ENCODE measurements at places on chromosomes 16 and 17.

DNA sequence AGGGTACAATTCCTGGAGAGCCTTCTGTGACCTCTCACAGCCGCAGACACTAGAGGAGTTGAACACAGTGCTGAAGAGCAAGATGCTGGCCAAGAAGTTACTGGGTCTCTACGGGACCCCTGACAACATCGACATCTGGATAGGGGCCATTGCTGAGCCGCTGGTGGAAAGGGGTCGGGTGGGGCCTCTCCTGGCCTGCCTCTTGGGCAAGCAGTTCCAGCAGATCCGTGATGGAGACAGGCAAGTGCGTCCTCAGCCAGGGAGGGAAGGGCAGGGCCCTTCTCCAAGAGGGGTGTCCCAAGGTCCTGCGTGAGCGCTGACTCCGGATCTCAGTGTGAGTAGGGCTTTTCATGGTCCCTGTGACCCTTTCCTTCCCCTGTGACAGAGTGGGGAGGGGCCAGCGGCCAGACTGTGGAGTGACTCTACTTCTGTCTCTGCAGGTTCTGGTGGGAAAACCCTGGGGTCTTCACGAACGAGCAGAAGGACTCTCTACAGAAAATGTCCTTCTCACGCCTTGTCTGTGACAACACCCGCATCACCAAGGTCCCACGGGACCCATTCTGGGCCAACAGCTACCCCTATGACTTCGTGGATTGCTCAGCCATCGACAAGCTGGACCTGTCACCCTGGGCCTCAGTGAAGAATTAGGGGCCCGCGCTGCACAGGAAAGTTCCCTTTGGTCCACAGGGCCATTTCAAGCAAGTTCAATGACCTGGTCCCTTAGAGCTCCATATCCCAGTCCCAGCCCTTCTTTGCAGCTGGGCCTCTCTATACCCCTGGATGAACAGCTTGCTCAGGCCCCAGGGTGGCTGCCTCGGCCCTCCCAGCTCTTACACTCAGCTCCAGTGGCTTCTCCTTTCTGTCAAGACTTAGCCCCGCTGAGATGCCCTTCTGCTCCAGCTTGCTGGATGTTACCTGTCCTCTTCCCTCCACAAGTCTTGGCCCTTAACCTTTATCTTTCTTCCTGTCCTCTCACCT, 13.1 kb downstream of the MPO start:
- no peak for DNase-seq

GRCh38 chr17:78735832-78736525, 46.1 kb downstream of the CYTH1 start:
- DNase-seq: peak; percentile 65

DNA sequence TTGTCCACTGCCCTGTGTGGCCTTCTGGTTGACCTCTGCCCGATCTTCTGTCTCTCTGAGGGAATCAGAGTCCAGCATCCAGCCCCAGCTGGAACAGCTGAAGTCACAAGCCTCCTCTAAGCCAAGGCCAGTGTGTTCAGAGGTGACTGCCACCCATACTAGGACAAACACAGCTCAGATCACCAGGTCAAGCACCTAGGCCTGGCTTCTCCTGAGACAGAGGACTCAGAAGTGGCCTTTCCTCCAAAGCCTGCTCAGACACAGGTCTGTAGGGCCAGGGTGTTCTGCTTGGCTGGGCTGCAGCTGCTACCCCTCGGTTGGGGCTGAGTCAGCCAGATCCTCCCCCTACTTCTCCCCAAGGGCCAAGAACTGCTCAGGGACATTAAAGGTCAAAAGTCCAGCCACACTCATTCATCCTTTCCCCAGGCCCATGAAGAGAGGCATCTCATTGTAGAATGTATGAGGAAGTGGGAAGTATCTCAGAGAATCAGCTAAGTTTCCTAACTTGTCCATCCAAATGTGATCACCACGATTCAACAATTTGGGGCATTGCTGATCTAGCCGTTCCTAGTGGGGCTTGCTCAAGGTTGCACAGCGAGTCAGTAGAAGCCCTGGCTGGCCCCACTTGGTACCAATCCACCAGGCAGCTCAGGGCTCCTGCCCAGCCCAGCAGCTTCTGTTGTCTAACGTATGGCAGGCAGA, 7.6 kb downstream of the SLC46A1 start:
- DNase-seq: no peak

- peak; percentile 68 for DNase-seq
These were observed 5.8 kb upstream of the OGFOD3 start for GRCh38 chr17:82424001-82424862.

DNA sequence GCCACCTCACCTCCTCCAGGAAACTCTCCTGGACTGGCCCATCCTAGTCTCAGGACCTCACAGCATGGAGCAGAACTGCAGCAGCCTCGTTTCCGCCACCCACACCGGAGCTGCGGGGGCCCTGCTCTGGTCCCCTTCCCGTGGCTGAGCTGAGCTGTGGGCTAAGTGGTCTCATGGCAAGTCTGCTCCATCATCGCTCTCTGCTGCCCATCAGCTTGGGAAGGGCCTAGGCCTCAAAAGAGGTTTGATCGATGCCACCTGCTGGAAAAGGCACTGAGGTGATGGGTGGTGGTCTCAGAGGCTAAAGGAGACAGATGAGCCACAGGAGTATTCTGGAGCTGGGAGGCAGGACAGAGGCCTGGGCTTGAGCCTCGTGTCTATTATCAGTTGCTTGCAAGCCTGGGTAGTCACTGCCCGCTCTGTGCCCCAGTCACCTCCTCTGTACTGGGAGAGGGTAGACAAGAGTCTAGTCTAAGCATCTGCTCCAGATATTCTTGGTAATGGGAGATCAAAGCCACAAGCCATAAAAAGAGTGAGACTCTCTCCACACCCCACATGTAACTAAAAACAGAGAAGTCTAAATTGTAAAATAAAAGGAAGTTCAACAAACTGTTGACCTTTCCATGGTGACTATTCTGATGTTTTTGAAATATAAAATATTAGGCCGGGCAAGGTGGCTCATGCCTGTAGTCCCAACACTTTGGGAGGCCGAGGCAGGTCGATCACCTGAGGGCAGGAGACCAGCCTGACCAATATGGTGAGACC, 1.6 kb downstream of the ITGAE start:
- no peak for DNase-seq
